Naive thymus-derived CD8-positive, alpha-beta T cell (primary cell): ENCODE measurements at places on chromosomes 2 and 18. TPM values are rescaled to one million over a fixed set of nuclear protein-coding genes. Genes with fewer than 3 reads are reported as not detected.

The SCTR gene
- polyA plus RNA-seq, result not detected

The FOXD4L1 gene
- not detected for polyA plus RNA-seq

The PELI1 gene
- 5.3 TPM for polyA plus RNA-seq

The SERPINB12 gene
- polyA plus RNA-seq, result not detected

The HES6 gene
- 0.33 TPM for polyA plus RNA-seq

The EVA1A gene
- polyA plus RNA-seq, result 0.68 TPM

The VIL1 gene
- polyA plus RNA-seq, result not detected

The ALPG gene
- polyA plus RNA-seq, result not detected

GRCh38 chr2:52558265-52558664, 1209.3 kb upstream of the CHAC2 start:
- no peak for DNase-seq

GRCh38 chr2:143422681-143423080, 293.5 kb downstream of the ARHGAP15 start:
- no peak for DNase-seq

- peak; percentile 45 for DNase-seq
Observed at GRCh38 chr2:219495531-219496122, 3.1 kb upstream of the GMPPA start.

DNA sequence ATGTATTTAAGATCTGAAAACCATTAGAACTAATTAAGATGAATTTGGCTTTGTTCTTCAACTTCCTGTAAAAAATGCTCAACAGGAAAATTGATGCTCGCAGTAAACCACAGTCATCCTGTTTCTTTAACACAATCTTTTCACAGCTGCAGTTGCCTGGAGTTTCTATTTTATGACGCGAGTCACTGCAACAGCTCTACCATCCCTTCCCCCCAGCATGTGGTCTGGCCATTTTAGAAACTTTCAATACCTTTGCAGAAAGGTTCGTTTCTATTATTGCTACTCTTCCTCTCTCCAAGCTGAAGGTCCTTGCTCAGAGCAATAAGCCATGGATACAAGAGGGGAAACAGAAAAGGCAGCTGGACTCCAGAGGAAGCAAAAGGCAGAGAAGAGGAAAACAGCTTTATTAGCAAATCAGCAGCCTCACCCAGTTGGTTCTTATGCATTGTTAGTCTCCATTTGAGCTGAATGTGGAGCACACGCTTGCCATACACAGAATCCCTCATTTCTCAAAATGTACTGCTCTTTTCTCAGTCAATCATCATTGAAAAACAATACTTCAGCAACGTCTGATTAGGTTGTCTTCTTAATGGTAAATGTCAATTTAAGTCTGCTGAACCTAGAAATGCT, 3.9 kb downstream of the WIPF1 start:
- no peak for DNase-seq

GRCh38 chr2:218474527-218474926, 55.6 kb downstream of the VIL1 start:
- no peak for DNase-seq

- no peak for DNase-seq
Observed at GRCh38 chr18:49893036-49893435, 79.7 kb upstream of the ACAA2 start.

DNA sequence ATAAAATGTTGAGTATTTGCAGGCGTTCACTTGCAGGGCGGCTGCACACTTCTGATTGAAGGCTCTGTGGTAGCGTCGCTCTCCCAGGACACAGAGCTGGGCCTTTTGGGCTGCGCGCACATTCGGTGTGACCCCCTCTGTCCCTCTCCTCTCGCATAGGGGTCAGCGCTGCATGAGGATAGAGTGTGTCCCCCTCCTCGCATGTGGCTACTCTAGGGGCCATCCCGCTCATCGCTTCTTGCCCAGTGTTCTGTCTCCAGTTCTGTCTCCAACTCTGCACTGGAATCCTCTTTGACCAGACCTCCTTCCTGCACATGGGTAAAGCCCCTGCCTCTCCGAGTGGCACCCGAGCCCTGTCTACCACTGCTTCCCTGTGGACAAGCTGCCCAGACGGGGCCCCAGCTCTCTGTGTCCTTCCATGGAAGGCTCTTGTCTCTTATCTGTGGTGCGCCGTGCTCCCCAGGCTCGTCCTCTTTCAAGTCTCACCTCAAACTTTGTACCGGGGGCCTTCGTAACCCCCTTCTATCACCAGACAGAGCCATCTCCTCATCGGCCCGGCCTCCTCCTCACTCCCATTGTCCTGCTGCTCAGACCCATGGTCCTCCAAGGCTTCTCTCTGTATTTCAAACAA, 278.0 kb upstream of the HDAC4 start:
- no peak for DNase-seq

- no peak for DNase-seq
Observed at GRCh38 chr2:9702604-9703084, 71.8 kb upstream of the YWHAQ start.

- DNase-seq, result no peak
Observed at GRCh38 chr2:142008135-142008744, 122.6 kb downstream of the LRP1B start.

DNA sequence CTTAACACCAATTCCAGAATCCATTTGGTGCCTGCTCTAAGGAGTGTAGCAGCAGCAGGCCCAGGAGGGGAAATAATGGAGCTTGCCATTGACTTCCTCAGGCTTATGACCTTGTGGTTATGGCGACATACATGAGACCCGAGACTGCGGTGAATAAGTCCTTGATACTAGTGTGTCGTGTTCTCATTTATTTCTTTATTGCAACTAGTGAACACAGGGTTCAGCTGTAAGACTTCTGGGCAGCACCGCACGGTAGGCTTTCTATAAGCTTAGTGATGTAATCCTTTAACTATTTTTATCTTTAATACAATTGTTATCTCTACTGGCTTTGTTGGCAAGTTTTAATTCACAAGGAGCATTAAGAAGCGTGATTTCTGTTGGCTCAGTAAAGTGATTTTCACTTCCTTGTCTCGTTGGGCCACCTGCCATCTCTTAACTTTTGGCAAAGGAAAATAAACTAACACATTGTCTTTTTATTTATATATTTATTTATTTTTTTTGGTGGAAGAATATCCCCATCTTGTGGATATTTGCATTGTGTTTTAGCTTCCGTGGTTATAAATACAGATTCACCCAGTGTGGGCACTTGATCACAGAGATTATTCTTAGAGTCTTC, 139.8 kb downstream of the LTBP1 start:
- no peak for DNase-seq

DNA sequence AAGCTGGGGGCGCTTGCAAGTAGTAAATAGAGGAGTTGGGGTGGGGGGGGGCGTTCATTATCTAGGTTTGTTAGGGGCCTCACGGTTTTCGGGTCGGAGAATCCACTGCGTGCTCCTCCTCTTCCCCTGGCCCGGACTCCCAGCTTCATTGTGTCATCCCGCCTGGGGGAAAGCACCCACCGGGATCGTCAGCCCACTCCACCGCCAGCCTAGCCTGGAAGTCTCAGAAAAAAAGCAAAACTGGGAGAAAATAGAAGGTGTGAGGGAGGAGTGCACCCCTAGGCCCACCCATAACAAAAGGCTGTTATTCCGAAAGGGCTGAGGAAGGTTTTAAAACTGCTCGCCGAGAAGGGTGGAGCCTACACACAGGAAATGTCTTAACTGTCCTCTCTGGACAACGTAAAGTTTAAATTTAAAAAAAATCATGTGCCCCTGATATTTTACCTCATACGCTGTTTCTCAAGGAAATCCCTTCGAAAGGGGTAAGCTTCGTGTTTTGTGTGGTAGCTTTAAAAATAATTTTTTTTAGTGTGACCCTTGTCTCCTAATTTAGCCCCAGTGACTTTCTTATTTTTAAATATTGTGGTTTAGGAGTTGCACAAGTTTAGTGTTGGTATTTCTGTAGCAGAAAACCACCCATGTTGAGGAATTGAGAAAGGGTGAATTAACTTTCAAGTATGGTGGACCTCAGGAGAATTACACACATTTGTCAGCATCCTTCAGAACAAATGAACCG, 104.2 kb downstream of the SPTBN1 start:
- no peak for DNase-seq

DNA sequence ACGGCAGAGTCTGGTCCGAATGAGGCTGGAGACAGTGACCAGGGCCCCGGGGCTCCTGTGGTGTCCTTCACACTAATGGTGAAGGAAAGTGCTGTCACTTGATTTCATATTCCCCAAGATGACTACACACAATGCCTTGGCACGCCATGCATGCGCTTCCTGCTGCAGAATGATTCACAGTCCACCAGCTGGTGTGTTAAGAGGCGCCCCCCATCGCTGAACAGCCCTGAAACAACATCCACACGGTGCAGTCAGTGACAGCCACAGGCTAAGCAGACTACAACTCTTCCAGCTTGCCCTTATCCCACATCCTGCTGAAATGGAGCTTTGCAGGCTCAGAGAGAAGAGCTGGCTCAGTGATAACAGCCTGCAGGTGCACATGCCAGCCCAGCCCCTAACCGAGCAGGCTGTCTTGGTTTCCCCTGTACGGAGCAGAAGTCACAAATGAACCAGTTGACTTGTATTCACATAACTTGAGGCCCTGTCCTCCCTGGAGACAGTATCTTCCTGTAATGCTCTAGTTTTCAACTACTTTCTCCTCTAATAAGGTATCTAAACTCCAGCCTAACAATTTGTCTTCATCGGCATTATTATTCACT, 24.3 kb upstream of the CDH20 start:
- no peak for DNase-seq

DNA sequence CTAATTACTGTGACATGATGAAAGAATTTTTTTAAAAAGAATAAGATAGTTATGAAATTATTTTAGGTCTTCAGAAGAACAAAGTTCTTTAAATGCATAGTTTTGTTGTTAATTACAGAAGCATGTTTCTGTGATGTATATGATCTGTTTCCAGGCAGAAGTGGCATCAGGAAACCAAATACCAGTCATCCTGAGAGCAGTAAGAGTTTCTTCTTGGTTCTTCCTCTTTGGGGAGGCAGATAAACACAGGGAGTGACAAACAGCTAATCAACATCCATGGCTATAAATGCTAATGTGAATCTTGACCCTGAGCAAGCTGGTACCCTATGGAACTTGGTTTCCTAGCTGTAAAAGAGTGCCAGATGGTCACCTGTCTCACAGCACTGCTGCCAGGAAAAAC, 29.2 kb downstream of the WIPF1 start:
- DNase-seq, result no peak
